A172 (cell line): ENCODE measurements at places on chromosomes 13 and 19. TPM values are rescaled to one million over a fixed set of nuclear protein-coding genes. Genes with fewer than 3 reads are reported as not detected.

- DNase-seq = no peak
Measured at GRCh38 chr19:39263912-39264305, 4.3 kb upstream of the IFNL2 start.

Gene PKN1
- total RNA-seq = 181 and 208 TPM in 2 replicates

DNA sequence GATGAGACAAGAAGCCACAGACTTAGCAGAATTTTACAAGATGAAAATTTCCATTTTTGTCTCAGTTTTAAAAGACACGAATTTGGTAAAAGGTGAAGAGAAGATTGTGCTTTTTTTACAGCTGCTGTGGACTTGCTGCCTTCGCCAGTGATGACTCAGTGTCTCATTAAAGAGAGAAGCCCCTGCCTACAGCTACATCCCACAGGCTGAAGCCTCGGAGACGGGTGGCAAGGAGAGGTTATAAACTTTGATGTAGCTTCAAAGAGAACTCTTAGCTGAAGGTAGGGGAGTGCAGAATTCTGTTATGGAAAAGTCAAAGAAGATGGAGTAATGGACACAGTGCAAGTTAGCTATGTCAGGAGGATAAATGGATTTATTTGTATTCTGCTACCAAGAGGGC is 683.4 kb upstream of the ARGLU1 start:
- DNase-seq = no peak

Gene ZNF132
- 0.03 and 0.19 TPM in 2 replicates for total RNA-seq

GRCh38 chr19:12482509-12482886 is 2.1 kb downstream of the ZNF709 start:
- DNase-seq = no peak
